Dorsolateral prefrontal cortex (tissue), 122 donors: ENCODE measurements at places on chromosomes 12 and 14.

GRCh38 chr12:96714199-96714598 lies 192.9 kb upstream of the NEDD1 start:
- no peak for DNase-seq

- DNase-seq, result no peak
These were observed 177.8 kb downstream of the RPS29 start for GRCh38 chr14:49408187-49408933.

DNA sequence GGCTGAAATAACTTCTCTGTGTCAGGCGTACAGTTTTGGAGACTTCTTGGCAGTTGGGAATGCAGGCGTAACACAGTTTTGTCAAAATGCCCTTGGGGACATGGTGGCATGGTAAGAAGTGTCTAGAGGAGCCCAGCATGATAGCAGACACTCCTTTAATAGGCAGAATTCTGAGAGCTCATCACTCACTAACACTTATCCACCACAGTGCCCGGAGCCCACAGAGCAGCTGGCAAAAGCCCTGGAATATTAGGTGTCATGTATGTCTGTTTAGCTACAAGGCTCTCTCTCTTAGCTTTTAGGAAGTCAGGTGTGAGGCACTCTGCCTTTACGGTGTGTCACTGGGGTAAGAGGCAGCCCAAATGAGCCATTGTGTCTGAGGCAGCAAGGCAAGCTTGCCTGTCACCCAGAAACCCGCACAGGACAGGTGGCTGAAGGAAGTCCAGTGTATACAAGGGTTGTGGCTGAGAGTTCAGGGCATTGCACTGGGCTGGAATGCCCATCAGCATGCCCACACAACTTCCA lies 96.3 kb downstream of the ESRRB start:
- DNase-seq, result no peak

DNA sequence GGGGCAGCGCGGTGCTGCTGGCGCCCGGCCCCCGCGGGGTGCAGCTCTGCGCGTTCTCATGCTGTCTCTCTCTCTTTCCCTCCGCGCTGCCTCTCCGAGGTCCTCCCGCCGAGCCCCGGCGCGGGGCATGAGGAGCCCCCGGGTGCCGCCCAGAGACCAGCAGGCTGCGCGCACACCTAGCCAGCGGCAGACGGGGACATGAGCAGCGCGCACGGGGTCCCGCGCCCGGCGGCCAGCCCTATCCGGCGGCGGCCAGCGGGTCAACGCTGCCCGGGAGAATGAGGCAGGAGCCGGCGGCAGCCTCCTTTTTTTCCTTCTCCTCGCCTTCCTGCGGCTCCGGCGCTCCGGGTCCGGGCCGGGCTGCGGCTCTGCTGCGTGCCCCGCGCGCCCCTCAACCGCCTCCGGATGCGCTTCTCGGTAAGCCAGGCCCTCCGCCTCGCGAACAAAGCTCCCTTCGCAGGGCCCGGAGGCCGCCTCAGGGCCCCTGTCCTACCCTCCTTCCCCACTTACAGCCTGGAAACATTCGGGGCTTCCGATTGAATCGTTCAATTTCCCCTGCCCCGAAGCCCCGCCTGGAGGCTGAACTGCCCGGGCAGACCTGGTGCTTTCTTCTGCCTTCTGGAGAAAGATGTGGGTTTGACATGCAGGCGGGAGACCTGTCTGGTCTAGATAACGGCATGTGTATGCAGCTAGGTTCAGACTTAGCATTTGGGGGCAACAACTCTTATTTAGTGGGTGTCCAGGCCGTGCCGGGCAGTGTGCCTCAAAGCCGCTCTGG lies at the start of gene TUNAR:
TSS of gene TUNAR (plus strand) at position 72 of the 778 bp plus-strand sequence.
- DNase-seq, result no peak

DNA sequence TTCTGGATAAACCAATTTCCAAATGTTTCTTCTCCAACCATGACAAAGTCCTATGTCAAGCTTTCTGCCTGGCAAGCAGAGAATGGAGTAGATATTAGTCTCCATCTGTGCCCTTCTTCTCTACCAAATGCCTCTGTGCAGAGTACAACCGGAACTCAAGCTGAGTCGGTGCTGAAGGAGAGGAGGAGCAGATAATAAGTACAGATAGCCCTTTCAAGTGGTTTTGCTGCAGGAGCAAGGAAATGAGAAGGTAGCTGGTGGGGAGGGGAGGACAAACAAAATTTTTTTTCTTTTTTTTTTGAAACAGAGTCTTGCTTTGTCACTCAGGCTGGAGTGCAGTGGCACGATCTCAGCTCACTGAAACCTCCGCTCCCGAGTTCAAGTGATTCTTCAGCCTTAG lies 14.2 kb upstream of the HELB start:
- no peak for DNase-seq

GRCh38 chr12:79706676-79707075 lies 15.9 kb upstream of the PAWR start:
- no peak for DNase-seq

GRCh38 chr12:4296751-4297150 lies 23.2 kb downstream of the CCND2 start:
- no peak for DNase-seq

DNA sequence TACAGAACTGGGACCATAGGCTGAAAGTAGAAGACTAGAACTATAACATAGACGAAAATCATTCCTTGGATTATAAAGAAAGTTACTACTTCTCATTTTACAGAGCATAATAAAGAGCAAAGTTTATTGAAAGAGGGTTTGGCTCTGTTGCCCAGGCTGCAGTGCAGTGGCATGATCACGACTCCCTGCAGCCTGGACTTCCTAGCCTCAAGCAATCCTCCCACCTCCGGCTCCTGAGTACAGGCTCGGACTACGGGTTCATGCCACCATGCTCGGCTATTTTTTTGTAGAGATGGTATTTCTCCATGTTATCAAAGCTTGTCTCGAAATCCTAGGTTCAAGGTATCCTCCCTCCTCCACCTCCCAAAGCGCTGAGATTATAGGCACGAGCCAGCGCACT lies 190.1 kb upstream of the FOXG1 start:
- no peak for DNase-seq
